Osteocyte (in vitro differentiated cells): ENCODE measurements at places on chromosomes 6 and 20. TPM values are rescaled to one million over a fixed set of nuclear protein-coding genes. Genes with fewer than 3 reads are reported as not detected.

The TFAP2D gene
- not detected in 2 replicates for total RNA-seq

The PGK2 gene
- total RNA-seq = not detected in 2 replicates

The MLN gene
- not detected in 2 replicates for total RNA-seq

The KCNK15 gene
- total RNA-seq = 17.5 and 21.5 TPM in 2 replicates

The TMEM200A gene
- total RNA-seq = 11.2 and 11.5 TPM in 2 replicates

The TRIM38 gene
- 8.0 and 8.4 TPM in 2 replicates for total RNA-seq

The CBLN4 gene
- not detected in 2 replicates for total RNA-seq

The MOCS3 gene
- total RNA-seq = 5.0 and 5.5 TPM in 2 replicates

The SEMG2 gene
- not detected in 2 replicates for total RNA-seq

The RNF5 gene
- total RNA-seq = 47.1 and 51.6 TPM in 2 replicates

DNA sequence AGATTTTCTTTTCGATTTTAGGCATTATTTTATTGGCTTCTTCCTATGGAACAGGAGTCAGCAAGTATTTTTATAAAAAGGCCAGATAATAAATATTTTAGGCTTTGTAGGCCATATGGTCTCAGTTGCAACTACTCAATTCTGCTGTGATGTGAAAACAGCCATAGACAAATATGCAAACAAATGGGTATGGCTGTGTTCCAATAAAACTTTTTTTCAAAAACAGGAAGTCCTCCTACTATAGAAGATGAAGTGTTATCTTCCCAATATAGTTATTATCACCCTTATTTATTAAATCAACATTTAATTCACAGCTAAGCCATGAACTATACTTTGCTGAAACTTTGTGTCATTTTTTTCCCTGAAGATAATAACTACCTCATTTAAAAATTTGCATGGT is 57.2 kb downstream of the CHD6 start:
- no peak overlapping the region for H3K27ac ChIP-seq
- no peak for DNase-seq
- H3K36me3 ChIP-seq = peaks cover 3% of the 10 kb centered on the region

DNA sequence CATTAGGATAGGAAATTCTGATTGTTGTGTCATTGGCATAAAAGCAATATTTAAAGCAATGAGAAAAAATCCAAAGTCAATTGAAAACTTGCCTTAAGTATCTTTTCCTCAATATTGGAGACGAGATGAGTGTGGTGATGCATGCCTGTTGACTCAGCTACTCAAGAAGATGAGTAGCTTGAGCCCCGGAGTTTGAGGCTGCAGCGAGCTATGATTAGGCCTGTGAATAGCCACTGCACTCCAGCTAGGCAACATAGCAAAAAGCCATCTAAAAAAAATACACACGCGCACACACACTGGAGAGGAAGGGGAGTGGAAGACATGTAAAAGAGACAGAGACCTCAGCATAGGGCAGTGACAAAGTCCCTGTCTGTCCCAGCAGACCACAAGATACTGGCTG is 9.7 kb upstream of the MARCKS start:
- H3K36me3 ChIP-seq = no peaks in the 10 kb centered on the region
- H3K4me3 ChIP-seq = no peak overlapping the region
- DNase-seq = no peak
- no peaks in the 10 kb centered on the region for H3K27me3 ChIP-seq
- H3K27ac ChIP-seq = no peak overlapping the region

DNA sequence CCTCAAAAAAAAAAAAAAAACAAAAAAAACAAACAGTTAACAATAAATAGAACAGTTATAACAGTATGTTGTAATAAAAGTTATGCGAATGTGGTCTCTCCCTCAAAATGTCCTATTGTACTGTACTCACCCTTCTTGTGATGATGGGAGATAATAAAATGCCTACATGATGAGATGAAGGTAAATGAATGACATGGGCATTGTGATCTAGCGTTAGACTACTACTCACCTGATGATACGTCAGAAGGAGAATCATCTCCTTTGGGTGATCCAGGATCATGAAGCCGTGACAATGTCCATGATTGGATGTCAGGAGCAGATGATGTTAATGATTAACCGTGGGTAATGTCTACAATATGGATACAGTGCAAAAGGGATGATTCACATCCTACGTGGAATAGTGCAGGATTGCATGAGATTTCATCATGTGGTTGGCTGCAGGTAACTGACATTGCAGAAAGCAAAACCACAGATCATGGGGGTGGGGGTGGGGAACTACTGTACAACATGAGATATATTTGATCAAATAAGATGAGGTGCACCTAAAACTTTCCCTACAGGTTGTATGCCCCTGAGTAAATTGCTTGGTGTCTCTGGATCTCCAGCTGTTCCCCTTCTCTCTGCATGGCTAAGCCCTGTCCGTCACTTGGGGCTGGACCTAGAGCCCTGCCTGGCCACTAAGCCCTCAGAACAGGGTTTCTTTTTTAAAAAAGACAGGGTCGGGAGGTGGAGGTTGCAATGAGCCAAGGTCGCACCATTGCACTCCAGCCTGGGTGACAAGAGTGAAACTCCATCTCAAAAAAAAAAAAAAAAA is 6.2 kb upstream of the RBCK1 start:
- H3K36me3 ChIP-seq = peaks cover 10% of the 10 kb centered on the region
- no peaks in the 10 kb centered on the region for H3K27me3 ChIP-seq
- no peak overlapping the region for H3K4me3 ChIP-seq
- no peak for DNase-seq
- peak overlapping the region; percentile 52 for H3K27ac ChIP-seq
- peaks cover 7% of the 10 kb centered on the region for H3K4me1 ChIP-seq

GRCh38 chr6:15410752-15411151 is 164.9 kb downstream of the JARID2 start:
- DNase-seq = no peak
- H3K27ac ChIP-seq = no peak overlapping the region
- peaks cover 23% of the 10 kb centered on the region for H3K4me1 ChIP-seq
- H3K36me3 ChIP-seq = peaks cover 4% of the 10 kb centered on the region
- no peaks in the 10 kb centered on the region for H3K27me3 ChIP-seq
- no peak overlapping the region for H3K4me3 ChIP-seq

GRCh38 chr6:156689656-156690055 is 87.5 kb upstream of the ARID1B start:
- H3K27ac ChIP-seq = no peak overlapping the region
- DNase-seq = no peak
- no peaks in the 10 kb centered on the region for H3K27me3 ChIP-seq
- no peaks in the 10 kb centered on the region for H3K36me3 ChIP-seq
- no peak overlapping the region for H3K4me3 ChIP-seq

- peaks cover 47% of the 10 kb centered on the region for H3K27me3 ChIP-seq
- DNase-seq = no peak
- H3K4me1 ChIP-seq = peaks cover 9% of the 10 kb centered on the region
- H3K36me3 ChIP-seq = no peaks in the 10 kb centered on the region
- H3K4me3 ChIP-seq = no peak overlapping the region
- no peak overlapping the region for H3K27ac ChIP-seq
Observed at GRCh38 chr20:38671186-38671585, 53.1 kb upstream of the SLC32A1 start.

DNA sequence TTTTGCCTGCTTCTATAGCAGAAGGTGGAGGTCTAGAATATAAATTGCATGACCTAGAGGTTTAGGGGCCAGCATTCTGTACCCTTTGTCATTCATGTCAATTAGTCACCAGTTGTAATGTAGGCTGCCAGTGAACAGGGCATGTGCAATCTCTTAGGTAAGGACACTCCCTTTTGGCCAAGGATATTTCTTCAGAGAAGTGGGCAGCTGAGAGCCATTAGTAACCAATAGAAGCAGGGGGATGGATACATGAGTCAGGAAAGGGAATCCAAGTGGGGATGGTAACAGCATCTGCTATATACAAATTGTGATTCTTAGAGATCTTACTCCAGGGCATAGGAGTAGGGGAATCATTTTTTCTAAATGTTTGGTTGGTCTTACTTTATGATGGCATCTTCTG is 494.2 kb upstream of the JAG1 start:
- H3K27ac ChIP-seq = no peak overlapping the region
- no peaks in the 10 kb centered on the region for H3K36me3 ChIP-seq
- DNase-seq = no peak
- H3K4me1 ChIP-seq = peaks cover 41% of the 10 kb centered on the region
- H3K27me3 ChIP-seq = no peaks in the 10 kb centered on the region

DNA sequence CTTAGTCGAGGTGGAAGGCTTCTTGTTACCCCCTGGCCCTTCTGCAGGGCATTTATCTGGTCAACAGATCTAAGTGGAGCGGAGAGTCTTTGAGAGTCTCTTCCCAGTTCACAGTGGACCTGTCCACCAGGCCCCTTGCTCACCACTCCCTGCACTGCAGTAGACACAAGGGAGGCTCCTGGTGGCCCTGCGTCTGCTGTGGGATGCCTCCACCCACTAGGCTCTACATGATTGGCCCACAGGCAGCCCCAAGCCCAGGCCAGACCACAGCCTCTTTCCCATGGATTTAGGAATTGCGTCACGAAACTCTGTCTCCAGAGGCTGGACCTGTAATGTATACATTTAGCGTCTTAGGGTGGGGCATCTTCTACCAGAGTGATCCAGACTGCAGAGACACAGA is 28.4 kb downstream of the TBC1D7 start:
- no peak overlapping the region for H3K4me3 ChIP-seq
- H3K27ac ChIP-seq = no peak overlapping the region
- H3K36me3 ChIP-seq = peaks cover 35% of the 10 kb centered on the region
- H3K4me1 ChIP-seq = peaks cover 21% of the 10 kb centered on the region

GRCh38 chr20:11227602-11228001 is 553.8 kb upstream of the JAG1 start:
- no peaks in the 10 kb centered on the region for H3K27me3 ChIP-seq
- H3K4me1 ChIP-seq = peaks cover 37% of the 10 kb centered on the region
- H3K4me3 ChIP-seq = no peak overlapping the region
- no peaks in the 10 kb centered on the region for H3K36me3 ChIP-seq

DNA sequence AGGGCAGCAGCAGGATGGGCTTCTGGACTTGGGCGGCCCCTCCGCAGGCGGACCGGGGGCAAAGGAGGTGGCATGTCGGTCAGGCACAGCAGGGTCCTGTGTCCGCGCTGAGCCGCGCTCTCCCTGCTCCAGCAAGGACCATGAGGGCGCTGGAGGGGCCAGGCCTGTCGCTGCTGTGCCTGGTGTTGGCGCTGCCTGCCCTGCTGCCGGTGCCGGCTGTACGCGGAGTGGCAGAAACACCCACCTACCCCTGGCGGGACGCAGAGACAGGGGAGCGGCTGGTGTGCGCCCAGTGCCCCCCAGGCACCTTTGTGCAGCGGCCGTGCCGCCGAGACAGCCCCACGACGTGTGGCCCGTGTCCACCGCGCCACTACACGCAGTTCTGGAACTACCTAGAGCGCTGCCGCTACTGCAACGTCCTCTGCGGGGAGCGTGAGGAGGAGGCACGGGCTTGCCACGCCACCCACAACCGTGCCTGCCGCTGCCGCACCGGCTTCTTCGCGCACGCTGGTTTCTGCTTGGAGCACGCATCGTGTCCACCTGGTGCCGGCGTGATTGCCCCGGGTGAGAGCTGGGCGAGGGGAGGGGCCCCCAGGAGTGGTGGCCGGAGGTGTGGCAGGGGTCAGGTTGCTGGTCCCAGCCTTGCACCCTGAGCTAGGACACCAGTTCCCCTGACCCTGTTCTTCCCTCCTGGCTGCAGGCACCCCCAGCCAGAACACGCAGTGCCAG is at the start of gene TNFRSF6B:
Gene TNFRSF6B (plus strand): TSS at position 25 of the 729 bp plus-strand sequence. CDS start 116 bp downstream, at position 141.
- DNase-seq = no peak
- no peaks in the 10 kb centered on the region for H3K27me3 ChIP-seq
- peaks cover 35% of the 10 kb centered on the region for H3K4me1 ChIP-seq
- peak within 1 kb of the TSS; percentile 18 for H3K27ac ChIP-seq
- no peak within 1 kb of the TSS for H3K4me3 ChIP-seq
- H3K36me3 ChIP-seq = no peaks in the 10 kb centered on the region

GRCh38 chr6:24547243-24547642 is 52.5 kb downstream of the ALDH5A1 start:
- H3K4me1 ChIP-seq = peaks cover 3% of the 10 kb centered on the region
- H3K27me3 ChIP-seq = peaks cover 14% of the 10 kb centered on the region
- no peak overlapping the region for H3K27ac ChIP-seq
- H3K36me3 ChIP-seq = no peaks in the 10 kb centered on the region
- DNase-seq = no peak

GRCh38 chr20:35953387-35954199 is 709 bp downstream of the SCAND1 start:
- H3K4me1 ChIP-seq = peaks cover 17% of the 10 kb centered on the region
- peak; percentile 88 for DNase-seq
- peak overlapping the region; percentile 99 for H3K4me3 ChIP-seq
- H3K27ac ChIP-seq = peak overlapping the region; percentile 100

DNA sequence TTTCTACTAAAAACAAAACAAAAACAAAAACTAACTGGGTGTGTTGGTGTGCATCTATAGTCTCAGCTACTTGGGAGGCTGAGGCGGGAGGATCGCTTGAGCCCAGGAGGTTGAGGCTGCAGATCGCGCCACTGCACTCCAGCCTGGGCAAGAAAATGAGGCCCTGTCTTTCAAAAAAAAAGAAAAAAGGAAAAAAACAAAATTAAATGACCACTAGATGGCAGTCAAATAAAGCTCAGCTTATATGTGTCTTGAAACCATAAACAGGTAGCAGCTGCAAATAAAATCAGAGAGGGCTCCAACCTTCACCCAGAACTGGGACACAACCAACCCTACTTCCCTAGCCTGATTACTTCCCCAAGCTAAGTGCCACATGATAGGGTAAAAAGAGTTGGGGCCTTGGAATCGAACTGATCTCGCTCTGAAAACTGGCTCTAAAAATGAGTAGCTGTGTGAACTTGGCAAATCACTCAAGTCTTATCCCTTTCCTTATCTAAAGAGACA is 67.1 kb upstream of the ADGRF4 start:
- H3K4me3 ChIP-seq = no peak overlapping the region
- no peaks in the 10 kb centered on the region for H3K36me3 ChIP-seq
- DNase-seq = no peak

DNA sequence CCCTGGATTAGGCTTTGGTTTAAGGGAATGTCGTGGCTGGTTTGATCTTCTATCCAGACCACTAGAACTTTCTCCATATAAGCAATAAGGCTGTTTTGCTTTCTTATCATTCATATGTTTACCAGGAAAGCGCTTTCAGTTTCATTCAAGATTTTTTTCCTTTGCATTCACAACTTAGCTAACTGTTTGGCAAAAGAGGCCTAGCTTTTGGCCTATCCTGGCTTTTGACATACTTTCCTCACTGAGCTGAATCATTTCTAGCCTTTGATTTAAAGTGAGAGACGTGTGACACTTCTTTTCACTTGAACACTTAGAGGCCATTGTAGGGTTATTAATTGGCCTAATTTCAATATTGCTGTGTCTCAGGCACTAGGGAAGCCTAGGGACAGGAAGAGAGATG is 1.7 kb upstream of the FAM50B start:
- peaks cover 37% of the 10 kb centered on the region for H3K4me1 ChIP-seq
- no peak overlapping the region for H3K4me3 ChIP-seq
- no peaks in the 10 kb centered on the region for H3K27me3 ChIP-seq

DNA sequence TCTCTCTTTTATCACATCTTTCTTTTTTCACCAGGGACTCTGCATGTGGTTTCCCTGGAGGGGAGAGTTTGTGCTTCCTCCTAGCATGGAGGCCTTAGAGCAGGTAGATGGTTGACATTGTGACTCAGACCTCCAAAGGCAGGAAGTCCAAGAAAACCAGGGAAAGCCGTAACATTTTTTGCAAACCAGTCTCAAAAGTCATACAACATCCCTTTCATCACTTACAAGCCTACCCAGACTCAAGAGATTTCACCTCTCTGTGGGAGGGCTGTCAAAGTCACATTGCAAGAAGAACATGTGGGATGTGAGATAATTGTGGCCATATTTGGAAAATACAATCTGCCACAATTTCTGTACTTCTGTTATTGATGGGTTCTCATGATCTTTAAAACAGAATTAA is 46.2 kb downstream of the SNRNP48 start:
- H3K4me1 ChIP-seq = no peaks in the 10 kb centered on the region
- no peak overlapping the region for H3K4me3 ChIP-seq
- peaks cover 11% of the 10 kb centered on the region for H3K27me3 ChIP-seq
- no peaks in the 10 kb centered on the region for H3K36me3 ChIP-seq
